ENCODE measurements at places on chromosomes 3 and 15. TPM values are rescaled to one million over a fixed set of nuclear protein-coding genes. Genes with fewer than 3 reads are reported as not detected.
A peak's percentile ranks its signal among the peaks of the same experiment; 100 is the strongest.

FOXL2NB gene
- 0.07 TPM for polyA plus RNA-seq

RAP2B gene
- polyA plus RNA-seq: 7.1 TPM

DNA sequence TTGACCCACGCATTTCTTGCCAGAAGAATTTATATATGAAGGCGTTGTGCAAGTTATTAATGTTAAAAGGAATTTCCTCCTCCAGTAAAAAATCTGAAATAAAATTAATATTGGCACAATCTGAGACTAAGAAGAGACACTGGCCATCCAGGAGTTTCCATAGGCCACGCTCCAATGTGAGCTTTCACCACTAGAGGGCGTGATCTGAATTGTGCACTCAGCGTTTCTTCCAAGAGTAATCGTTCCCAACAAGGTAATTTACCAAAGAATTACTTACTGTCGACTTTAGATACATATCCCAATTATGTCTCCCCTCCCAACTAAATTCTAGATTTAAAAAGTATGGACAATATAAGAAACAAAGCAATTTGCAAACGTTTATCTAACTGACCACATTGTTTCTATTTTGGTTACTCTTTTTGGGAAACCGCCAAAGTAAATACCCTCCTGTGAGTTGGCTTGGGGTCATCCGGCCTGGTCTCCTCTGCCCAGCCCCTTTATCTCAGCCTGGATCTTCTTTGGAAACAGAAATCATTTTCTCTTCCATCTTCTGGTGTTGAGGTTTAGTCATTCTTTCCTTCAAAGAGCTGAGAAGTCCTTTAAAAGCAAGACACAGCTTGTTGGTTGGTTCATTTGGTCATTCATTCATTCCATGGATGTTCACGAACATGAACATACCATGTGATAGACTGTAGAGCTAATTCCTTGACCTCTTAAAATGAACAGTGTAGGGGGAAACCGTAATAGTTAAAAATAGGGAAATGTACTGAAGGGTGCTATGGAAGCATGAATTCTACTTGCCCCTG lies 26.2 kb downstream of the POLR2M start:
- peak; percentile 62 for DNase-seq

- DNase-seq: no peak
Measured at GRCh38 chr15:54150255-54150654, 172.0 kb downstream of the UNC13C start.

All from left kidney (tissue), 8 donors.